Dorsolateral prefrontal cortex (tissue), 122 donors: ENCODE measurements at places on chromosomes 3 and 15. TPM values are rescaled to one million over a fixed set of nuclear protein-coding genes. Genes with fewer than 3 reads are reported as not detected.
A peak's percentile ranks its signal among the peaks of the same experiment; 100 is the strongest.

DNA sequence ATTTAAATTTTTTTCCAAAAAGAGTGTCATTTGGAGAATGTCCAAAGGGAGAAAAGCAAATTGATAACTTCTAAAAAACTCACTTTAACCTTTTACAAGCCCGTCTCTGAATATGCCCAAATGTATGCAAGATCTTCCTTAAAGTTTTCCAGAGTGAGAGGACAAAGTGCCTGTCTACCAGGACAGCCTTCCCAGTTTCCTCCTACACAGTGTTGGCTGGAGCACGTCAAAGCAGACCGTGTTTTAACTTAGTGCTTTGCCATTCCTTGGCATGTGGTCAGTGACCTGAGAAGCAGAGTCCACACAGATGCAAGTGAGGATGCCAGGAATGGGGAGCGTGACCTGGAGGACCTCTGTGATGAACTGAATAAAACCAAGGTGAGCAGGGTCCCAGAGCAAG lies 245.7 kb downstream of the FAM43A start:
- DNase-seq = no peak

DNA sequence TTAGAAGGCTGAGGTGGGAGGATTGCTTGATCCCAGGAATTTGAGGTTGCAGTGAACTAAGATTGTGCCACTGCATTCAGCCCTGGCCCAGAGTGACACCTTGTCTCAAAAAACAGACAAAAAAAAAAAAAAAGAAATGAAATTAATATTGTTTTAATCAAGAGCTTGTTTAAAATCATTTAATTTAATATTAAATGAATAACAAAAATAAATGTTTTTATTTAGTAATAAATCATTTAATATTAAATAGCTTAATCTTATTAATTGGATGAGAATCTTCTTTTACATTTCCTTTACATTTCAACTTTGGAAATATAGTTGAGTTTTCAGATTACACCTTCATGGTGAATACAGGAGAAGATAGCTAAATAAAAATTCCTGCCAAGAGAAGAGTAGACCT lies 29.7 kb downstream of the TNIK start:
- DNase-seq = no peak

GRCh38 chr3:194167480-194168282 lies 31.7 kb downstream of the HES1 start:
- DNase-seq = no peak

FAM43A gene
- 9.0 TPM for total RNA-seq

BTLA gene
- total RNA-seq = 0.28 TPM

GRCh38 chr3:116263842-116264545 lies 181.3 kb downstream of the LSAMP start:
- no peak for DNase-seq

GRCh38 chr3:132231633-132232032 lies 85.6 kb upstream of the ACP3 start:
- DNase-seq = no peak

GOLGA6B gene
- total RNA-seq = 0.46 TPM

DNA sequence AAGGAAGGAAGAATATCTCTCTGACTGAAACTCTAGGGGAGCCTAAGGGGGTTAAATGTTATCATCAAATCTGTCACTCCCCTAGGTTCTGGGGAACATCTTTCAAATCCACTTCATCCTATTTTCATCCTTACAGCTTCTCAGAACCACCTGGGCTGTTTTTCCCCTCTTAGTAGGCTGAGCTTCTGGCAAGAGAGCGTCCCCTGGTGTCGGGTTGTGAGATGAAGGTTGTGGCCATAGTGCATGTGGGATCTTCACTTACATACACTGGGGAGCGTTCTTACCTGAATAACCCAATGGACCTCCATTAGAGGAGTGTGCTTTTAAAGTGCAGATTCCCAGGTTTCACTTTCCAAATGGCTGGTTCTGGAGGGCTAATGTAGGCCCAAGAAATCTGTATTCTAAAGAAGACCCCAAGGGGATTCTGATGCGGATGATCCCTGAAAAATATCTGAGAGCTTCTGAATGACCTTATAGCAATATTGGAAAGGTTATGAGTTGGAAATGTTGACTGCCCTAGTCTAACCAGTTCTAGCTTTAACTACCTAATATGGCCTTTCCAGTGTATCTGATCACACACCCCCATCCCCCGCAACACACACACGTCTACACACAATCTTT lies 663.7 kb downstream of the AGBL1 start:
- DNase-seq = no peak

DNA sequence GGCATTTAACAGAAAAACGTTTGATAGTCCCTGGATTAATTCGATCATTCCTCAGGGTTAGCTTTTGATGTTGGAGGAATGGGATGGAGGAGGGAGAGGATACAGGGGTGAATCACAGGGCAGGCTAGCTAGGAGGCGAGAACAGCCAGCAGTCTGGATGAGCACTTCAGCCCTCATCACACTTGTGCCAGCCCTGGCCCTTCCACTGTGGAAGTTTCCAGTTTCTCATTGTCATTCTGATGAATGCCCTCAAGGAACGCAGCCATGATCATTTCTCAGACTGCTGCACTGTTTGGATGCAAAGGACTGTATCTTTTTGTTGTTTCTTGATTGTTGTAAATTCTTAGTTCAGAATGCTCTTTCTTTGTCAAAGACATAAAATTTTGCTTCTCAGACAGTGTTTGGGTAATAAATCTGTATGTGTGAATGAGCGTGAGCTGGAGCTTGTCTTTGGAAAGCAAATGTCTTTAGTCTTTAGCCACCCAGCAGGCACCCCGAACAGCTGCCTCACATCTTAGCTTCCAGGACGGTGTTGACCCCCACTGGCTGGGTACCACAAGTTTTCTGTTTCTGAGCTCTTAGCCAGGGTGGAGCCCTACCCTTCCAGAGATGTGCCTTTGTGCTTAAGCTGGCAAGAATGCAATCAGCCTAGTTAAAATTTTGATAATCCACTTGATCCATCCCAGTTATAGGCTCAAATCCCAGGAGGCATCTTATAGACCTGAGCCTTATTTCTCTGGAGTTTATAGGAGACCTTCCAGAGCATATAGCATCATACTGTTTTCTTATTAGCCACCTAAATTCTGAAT lies 121.1 kb downstream of the PDCD6IP start:
- DNase-seq = no peak

DNA sequence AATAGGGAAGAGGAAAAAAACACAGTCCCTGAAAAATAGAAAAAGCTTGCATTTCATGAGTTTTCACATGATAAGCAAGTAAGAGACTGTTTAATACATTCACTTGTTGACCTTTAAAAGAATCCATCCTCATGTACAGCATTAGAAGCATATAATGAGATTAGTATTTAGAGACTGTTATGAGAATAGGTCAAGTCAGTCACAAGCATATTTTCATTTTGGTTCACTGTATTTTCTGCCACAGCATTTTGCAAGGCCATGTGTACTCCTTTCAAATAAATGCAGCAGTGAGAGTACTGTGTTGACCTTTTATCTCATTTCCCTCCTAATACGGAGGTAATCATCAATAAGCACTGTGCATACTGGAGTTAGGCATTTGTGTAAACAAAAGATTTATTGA lies 162.2 kb upstream of the SETMAR start:
- DNase-seq = no peak

GRCh38 chr15:54585063-54585462 lies 606.8 kb downstream of the UNC13C start:
- no peak for DNase-seq

DNA sequence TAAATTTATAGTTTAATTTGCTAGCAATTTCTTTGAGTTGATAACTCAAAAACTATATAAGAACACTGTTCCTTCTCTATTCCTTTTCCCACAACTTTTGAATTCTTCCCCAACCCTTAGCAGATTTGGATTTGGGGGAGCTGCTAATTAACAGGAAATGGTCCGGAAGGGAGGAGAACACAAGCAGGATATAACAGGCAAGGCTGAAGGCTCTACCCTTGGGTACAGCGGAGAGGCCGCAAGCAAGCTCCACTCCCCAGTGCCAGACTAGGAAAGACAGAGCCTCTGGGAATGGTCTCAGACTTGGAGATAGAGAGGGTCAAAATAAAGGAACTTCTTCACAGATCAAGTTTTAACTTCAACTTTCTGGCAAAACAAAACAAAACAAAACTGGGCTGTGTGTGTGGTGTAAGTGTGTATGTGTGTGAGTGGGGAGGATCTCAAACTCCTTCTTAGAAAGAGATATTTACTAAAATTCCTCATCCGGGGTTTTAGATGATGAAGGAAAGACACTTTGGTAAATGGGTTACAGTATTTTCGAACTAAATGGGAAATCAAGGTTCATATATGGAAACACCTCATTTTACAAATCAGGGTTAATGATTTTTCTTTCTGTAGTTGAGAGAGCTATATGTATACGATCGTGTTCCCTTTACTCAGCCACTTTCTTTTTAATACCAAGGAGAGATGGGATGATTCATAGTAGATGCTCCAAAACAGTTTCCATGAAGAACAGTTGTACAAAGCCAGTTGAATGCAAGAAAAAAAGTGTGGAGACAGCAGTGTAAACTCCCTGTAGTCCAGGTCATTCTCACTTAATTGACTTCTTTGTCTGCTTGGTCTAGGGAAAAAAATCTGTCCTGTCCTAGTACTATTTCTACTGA lies 161.1 kb downstream of the TP63 start:
- no peak for DNase-seq

DNA sequence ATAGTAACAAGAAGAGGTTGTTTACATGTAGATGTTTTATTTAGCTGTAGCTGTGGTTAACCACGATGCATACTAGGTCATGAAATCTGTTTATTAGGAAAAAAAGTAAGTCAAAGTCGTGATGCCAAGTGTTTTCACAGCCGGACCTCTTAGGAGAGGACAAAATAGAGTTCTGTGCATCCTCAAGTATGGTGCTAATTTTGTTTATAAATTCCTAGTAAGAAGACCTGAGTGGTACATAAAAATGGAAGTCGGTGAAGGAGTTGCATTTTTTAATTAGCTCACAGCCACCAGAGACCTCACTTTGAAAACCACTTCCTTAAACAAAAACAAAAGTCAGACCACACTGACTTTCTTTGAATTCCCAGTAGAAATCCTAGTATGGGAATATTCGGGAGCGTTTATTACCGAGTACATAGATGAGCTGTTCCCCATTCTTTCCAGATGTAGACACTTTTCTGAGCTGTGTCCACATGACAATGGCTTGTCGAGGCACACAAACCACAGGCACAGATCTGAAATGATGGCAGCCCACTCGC lies 143.6 kb upstream of the UBE2E1 start:
- DNase-seq = no peak

DNA sequence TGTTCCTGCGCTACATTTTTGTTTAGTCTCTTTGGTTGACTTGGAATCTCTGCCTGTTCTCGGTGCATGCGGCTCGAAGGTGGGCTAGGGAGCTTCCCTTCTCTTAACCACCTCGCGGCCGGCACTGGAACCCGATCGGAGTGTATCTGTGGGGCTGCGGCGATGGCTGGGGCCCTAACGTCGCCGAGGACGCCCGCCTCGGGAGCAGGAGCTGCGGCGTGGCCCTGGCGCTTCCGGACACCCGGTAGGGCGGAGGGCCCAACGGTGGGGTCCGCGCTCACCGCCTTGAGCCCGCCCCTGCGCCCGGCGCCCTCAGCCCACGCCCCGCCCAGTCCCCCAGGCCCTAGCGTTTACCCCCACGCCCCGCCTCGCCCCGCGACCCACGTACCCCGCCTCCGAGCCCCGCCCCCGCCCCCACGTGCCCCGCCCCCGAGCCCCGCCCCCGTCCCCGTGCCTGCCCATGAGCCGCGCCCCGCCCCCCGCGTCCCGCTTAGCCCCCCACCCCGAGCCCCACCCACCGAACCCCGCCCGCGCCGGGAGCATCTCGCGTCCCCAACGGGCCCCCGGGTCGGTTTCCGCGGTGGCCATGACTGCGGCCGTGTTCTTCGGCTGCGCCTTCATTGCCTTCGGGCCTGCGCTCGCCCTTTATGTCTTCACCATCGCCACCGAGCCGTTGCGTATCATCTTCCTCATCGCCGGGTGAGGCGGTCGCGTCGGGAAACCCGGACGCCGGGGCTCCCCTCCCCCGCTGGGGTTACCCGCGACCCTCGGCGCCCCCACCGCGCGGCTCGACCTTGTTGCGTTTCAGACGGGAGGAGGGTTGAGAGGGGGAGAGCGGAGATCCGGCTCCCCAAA lies at the start of gene APH1B:
Gene APH1B, plus strand, starts transcription at position 568 of the 855 bp plus-strand sequence. Its CDS starts 19 bp downstream, at position 587.
- DNase-seq = peak; percentile 76

DNA sequence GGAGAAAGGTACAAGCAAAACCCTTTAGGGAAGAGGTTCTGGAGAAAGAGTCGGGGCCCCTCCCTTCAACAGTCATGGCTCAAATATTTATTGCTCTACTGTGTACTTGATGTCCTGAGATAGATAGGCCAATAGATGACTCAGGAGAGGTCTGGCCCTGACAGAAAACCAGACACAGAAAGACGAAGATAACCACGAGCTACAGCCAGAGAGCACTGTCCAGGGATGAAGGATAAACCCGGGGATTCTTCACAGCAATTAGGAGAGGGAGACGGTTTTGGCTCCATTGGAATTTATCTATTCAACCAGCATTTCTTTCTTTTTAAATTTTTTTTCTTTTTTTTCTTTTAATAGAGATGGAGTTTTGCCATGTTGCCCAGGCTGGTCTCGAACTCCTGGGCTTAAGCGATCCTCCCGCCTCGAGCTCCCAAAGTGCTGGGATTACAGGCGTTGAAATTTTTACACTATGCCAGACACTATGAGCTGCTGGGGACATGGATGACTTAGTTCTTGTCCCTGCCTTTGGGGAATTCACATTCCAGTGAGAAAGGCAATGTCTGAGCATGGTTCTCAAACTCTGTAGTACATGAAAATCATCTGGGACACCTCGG lies 4.6 kb upstream of the CIDEC start:
- DNase-seq = no peak
